ENCODE measurements at places on chromosomes 5 and 9. TPM values are rescaled to one million over a fixed set of nuclear protein-coding genes. Genes with fewer than 3 reads are reported as not detected.
A peak's percentile ranks its signal among the peaks of the same experiment; 100 is the strongest.

DNA sequence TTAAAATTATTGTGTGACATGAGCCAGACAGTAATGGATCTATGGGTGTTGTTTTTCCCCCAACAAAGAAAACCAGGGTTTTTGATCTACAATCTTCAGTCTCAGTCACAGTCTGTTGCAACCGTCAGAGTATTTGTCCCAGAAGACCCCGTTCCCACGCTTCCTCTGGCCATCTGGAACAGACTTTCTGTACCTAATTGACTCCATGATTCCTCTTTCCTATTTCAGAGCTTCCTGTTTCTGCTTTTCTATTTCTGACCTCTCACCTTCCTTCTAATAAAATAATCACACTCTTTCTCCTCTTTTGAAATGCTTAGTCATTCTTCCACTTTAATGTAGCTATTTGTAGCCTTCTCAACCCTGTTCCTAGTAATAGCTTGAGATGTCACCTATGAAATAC, 1044.8 kb downstream of the DTWD2 start:
- DNase-seq, result no peak
- H3K27me3 ChIP-seq, result no peaks in the 10 kb centered on the region
- no peaks in the 10 kb centered on the region for H3K4me1 ChIP-seq

DNA sequence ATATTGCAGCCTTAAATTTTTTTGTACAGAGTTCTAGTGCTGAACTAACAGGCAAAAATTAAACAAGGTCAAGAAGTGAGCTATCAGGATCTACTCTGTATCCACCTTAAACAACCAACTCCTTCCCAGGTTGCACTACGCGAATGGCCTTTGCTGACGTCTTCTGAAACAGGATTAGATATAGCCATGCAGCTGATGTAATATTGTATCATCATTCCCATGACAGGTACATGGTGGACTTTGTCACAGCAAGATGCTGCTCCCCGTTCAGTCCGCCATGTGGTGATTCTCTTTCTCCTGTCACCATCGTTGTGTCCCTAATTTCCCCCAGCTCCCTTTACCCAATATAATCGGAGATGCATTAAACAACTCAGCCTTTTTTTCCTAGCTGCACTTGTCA, 328.9 kb downstream of the DEPDC1B start:
- no peak overlapping the region for H3K4me3 ChIP-seq
- no peaks in the 10 kb centered on the region for H3K27me3 ChIP-seq
- no peaks in the 10 kb centered on the region for H3K4me1 ChIP-seq
- H3K27ac ChIP-seq, result no peak overlapping the region
- no peaks in the 10 kb centered on the region for H3K36me3 ChIP-seq

DCTN3 gene
- 44.6 TPM for polyA plus RNA-seq

DNA sequence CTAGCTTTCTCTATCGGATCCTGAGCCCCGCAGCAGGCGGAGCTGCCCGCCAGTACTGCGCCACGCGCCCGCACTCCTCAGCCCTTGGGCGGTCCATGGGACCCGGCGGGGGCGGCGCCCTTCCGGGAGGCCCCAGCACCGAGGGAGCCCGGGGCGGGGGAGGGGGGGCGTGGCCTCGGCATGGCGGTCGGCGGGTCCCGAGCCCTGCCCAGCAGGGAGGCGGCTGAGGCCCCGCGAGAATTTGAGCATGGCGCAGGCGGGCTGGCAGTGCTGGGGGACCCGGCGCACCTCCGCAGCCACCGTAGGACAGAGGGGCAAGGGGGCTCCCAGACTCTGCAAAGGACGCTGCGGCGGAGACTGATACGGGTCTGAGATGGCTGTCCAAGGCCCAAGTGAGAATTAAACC, 6.8 kb downstream of the ZDHHC11B start:
- H3K4me3 ChIP-seq, result no peak overlapping the region
- no peaks in the 10 kb centered on the region for H3K27me3 ChIP-seq
- no peaks in the 10 kb centered on the region for H3K36me3 ChIP-seq
- DNase-seq, result peak; percentile 28
- H3K4me1 ChIP-seq, result no peaks in the 10 kb centered on the region

GRCh38 chr5:39117401-39117800, 43.2 kb upstream of the RICTOR start:
- H3K27ac ChIP-seq, result no peak overlapping the region
- no peaks in the 10 kb centered on the region for H3K36me3 ChIP-seq
- no peak overlapping the region for H3K4me3 ChIP-seq
- no peak for DNase-seq
- no peaks in the 10 kb centered on the region for H3K4me1 ChIP-seq

DNA sequence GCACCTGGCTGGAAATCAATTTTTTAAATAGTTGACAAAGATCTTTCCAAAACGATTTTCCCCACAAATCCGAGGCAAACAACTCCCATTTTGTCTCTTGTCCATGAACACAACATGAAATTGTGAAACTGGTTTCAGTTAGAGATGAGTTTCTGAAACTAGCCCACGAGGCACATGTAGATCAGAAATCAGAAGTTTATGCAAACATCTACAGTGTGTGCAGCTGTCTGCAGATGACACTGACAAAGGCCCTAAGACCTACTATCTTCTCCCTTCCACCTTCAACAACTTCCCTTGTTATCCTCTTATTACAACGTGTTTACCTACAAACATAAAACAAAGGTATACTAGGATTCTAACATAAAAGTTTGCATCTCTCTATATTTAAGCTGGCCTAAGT, 183.3 kb downstream of the DIRAS2 start:
- DNase-seq, result no peak
- H3K4me1 ChIP-seq, result no peaks in the 10 kb centered on the region
- H3K27ac ChIP-seq, result no peak overlapping the region
- no peaks in the 10 kb centered on the region for H3K36me3 ChIP-seq
- no peak overlapping the region for H3K4me3 ChIP-seq

GRCh38 chr5:50898966-50899365, 232.5 kb downstream of the PARP8 start:
- H3K4me3 ChIP-seq, result no peak overlapping the region
- no peak for DNase-seq
- H3K27me3 ChIP-seq, result no peaks in the 10 kb centered on the region
- no peaks in the 10 kb centered on the region for H3K4me1 ChIP-seq

DNA sequence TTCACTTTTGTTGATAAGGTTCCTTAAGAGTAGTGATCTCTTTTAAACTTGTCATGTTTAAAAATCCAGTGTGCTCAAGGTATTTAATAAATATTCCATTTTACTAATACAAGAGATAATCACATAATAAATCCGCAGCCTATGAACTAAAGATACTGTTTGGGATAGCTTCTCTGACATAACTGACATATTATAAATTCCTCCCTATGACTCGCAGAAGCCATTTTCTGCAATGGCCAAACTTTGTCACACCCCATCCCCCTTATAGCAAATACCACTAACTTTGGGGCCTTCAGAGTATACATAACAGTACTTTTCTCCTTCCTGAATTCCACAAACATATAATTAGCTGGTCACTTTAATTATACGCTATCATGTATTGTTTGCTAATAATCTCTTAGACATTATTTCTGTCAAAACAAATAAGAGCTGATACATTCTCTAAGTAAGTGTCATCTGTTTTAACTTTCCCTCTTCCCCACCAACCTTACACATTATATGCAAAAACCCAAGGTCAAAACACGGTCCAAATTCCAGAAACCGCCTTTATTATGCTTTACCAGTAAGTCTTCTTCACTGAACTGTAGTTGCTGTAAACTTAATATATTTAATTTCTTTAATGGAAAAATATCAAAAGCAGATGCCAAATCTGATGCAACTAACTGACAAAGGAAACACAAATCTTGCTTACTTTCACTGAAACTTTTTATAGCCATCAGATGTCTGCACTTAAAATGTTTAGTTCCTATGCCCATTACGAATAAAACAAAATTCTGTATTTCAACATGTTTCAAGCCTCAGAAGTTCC, 971 bp downstream of the TMEM267 start:
- H3K27ac ChIP-seq, result peak overlapping the region; percentile 98
- peak overlapping the region; percentile 92 for H3K4me3 ChIP-seq
- H3K36me3 ChIP-seq, result no peaks in the 10 kb centered on the region

GRCh38 chr9:124576751-124577150, 69.6 kb upstream of the NR5A1 start:
- no peaks in the 10 kb centered on the region for H3K27me3 ChIP-seq
- H3K27ac ChIP-seq, result no peak overlapping the region
- DNase-seq, result no peak
- no peaks in the 10 kb centered on the region for H3K4me1 ChIP-seq
- no peaks in the 10 kb centered on the region for H3K36me3 ChIP-seq
- H3K4me3 ChIP-seq, result no peak overlapping the region

DNA sequence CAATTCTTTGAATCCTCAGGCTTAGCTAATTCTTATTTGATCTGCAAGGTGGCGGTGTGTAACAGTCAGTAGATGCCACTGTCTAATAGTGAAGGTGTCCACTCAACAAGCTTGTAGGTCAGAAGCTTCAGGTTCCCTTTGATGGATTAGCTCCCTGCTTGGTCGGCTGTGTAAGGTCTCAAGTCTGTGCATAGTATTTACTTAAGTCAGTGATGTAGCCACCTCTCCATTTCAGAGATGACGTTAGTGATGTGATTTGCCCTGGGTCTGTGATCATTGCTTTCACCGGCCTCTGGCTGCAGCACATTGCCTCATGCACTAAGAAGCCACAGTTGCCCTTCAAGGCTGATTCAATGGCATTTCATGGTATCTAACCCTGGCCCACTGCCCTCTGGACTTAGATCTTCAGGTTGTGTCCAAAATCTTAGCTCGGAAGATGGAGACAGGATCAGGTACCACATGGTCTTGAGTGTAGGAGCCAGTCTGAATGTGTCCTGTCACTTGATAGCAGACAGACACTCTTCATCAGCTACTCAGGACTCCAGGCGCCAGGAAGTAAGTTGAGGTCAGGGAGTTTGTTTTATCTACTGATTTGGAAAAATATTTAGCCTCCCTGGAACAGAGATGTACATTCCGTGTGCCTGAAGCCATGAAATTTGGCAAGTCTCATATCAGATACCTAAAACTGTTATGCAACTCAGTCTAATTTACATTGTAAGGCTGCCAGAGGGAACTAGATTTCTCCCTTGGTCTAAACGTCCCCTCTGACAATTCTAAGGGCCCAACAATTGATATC, 42.9 kb downstream of the SUB1 start:
- no peak overlapping the region for H3K4me3 ChIP-seq
- no peaks in the 10 kb centered on the region for H3K36me3 ChIP-seq
- H3K27ac ChIP-seq, result peak overlapping the region; percentile 31
- H3K4me1 ChIP-seq, result peaks cover 51% of the 10 kb centered on the region

GRCh38 chr5:31916327-31916726, 257.8 kb downstream of the GOLPH3 start:
- no peak overlapping the region for H3K4me3 ChIP-seq
- no peak overlapping the region for H3K27ac ChIP-seq
- H3K27me3 ChIP-seq, result no peaks in the 10 kb centered on the region
- no peaks in the 10 kb centered on the region for H3K36me3 ChIP-seq
- no peak for DNase-seq

Data from liver (tissue), 10 donors.